CD4-positive, CD25-positive, alpha-beta regulatory T cell (primary cell): ENCODE measurements at places on chromosomes 7 and 10. TPM values are rescaled to one million over a fixed set of nuclear protein-coding genes. Genes with fewer than 3 reads are reported as not detected.

Gene LRIT1
- not detected for polyA plus RNA-seq

Gene CCL26
- not detected for polyA plus RNA-seq

Gene PILRA
- polyA plus RNA-seq = 0.17 TPM

Gene IFIT3
- polyA plus RNA-seq = 22.3 TPM

Gene CALCR
- not detected for polyA plus RNA-seq

Gene SH2B2
- polyA plus RNA-seq = 0.24 TPM

Gene FGL2
- polyA plus RNA-seq = 11.2 TPM

Gene SYCE1
- polyA plus RNA-seq = 0.70 TPM

Gene TMEM196
- not detected for polyA plus RNA-seq

Gene GPR26
- not detected for polyA plus RNA-seq

Gene ZNF485
- 2.5 TPM for polyA plus RNA-seq

Gene CPA2
- not detected for polyA plus RNA-seq

Gene SLC16A9
- polyA plus RNA-seq = not detected

Gene TFEC
- not detected for polyA plus RNA-seq

Gene STRIP2
- not detected for polyA plus RNA-seq

Gene HOXA3
- polyA plus RNA-seq = 0.13 TPM

Gene PNLIP
- not detected for polyA plus RNA-seq

Gene COL13A1
- polyA plus RNA-seq = not detected

Gene IRF5
- 19.3 TPM for polyA plus RNA-seq

Gene CYP2C9
- polyA plus RNA-seq = not detected

Gene NOC3L
- polyA plus RNA-seq = 10.9 TPM

Gene CDC14C
- not detected for polyA plus RNA-seq

Gene TUBB8
- not detected for polyA plus RNA-seq

Gene SAMD9
- polyA plus RNA-seq = 30.1 TPM

Gene CALHM3
- polyA plus RNA-seq = not detected

Gene STMP1
- polyA plus RNA-seq = 56.4 TPM

Gene PDZD7
- polyA plus RNA-seq = 0.62 TPM

Gene NRP1
- not detected for polyA plus RNA-seq

Gene RBP4
- polyA plus RNA-seq = not detected

Gene CFAP46
- polyA plus RNA-seq = not detected

Gene ABCB4
- not detected for polyA plus RNA-seq

Gene TRIM56
- 7.3 TPM for polyA plus RNA-seq

Gene PDGFA
- polyA plus RNA-seq = not detected

Gene ITGA8
- polyA plus RNA-seq = not detected

Gene GSTO2
- 0.74 TPM for polyA plus RNA-seq

Gene PLXNA4
- polyA plus RNA-seq = not detected

Gene AZGP1
- not detected for polyA plus RNA-seq

Gene FAM237B
- polyA plus RNA-seq = not detected

Gene LIPF
- polyA plus RNA-seq = not detected

Gene ADRA2A
- polyA plus RNA-seq = not detected

Gene ASZ1
- not detected for polyA plus RNA-seq
